ENCODE measurements at places on chromosomes 13 and 19.

GRCh38 chr13:64075543-64076271, 2660.1 kb upstream of the PCDH20 start:
- no peak for DNase-seq

GRCh38 chr13:68628994-68629393, 1398.9 kb upstream of the PCDH9 start:
- DNase-seq, result no peak

GRCh38 chr19:55585658-55586339, 5.2 kb upstream of the ZNF579 start:
- no peak for DNase-seq

DNA sequence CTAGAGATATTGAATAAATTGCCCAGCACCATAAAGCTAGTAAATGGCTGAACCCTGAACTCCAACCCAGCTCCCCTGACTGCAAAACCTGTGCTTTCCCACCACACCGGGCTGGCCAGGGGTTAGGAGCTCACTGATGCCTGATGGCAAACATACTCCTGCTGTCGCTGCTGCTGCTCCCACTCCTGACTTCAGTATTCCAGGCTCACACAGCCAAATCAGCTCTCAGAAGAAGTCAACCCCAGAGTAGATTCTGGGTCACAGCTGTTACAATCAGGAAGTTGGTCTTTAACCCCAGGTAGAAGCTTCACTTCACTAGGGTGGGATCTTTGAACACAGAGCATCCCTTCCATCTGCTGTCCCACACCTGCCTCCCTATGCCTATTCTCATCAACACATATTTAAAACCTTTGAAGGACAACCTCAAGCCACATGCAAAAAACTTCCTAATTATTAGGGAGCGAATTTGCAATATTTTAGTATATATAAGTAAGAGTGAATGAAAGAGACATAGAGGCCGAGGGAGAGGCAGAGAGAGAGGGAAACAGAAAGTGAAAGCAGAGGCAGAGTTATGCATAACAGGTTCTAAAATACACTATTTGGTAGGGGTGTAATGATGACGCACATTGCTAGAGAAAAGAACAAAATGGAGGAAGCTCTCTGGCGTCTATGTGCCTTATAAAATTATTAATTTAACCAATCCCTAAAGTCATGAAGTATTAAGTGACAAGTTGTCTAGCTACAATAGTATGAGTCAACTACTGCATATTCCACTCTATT, 99.4 kb upstream of the SERP2 start:
- no peak for DNase-seq

GRCh38 chr19:1590641-1591397, 1.8 kb downstream of the MBD3 start:
- DNase-seq, result no peak

DNA sequence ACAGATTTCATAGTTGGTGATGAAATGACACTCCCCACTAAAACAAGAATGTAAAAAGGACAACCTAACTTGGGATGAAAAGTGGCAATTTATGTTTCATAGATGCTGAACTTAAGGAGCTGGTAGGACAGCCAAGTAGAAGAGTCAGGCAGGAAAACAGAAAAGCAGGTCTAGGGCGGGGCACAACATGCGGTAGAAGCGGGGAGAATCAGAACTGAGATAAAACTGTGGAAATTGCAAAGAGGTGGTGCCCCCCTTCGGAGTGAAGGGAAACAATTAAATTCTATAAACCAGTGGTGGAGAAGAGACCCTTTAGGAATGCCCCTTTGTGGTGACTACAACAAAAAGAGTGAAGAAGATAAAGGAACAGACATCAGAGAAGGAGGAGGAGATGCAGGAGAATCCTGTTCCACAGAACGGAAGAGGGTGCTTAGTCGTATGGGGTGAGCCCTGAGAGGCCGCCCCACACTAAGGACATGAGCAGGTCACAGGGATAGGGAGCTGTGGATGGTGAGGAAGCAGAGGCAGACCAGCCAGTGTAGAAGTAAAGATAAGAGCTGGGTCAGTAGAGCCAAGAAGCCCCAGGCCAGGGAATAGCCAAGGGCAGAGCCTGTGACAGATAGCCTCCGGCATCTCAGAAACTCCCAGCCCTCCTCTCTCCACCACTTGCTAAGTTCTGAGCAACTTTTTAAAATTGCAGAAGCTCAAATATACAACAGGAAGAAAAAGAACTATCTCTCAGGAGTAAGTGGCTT, 100.3 kb upstream of the DOCK9 start:
- no peak for DNase-seq

DNA sequence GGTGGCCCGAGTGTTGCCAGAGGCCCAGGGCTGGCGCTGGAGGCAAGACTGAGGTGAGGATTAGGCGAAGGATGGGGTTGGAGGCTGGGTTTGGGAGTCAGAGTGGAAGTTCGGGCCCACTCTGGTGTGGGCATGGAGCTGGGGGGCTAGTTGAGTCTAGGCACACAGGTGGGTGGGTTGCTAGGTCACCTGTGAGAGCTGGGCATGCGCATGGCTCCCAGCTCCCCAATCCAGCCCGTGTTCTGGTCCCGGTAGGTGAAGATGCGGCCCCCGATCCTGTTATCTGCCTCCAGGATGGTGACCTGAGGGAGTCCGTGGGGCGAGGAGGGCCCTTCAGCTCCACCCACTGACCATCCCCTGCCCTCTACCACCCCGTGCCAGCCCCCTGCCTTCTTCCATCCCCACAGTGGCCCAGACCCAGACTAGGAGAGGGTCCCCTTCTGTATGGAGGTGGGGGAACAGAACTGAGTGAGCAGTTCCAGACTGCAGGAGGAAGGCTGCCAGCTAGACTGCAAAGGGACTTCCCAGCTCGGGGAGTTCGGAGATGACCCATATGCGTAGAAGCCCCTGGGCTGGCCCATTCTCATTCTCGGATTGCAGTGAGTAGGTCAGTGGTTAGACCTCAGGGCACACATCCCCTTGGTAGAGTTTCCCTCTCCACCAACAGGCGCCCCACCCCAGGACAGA, 1.7 kb downstream of the IL4I1 start:
- no peak for DNase-seq

DNA sequence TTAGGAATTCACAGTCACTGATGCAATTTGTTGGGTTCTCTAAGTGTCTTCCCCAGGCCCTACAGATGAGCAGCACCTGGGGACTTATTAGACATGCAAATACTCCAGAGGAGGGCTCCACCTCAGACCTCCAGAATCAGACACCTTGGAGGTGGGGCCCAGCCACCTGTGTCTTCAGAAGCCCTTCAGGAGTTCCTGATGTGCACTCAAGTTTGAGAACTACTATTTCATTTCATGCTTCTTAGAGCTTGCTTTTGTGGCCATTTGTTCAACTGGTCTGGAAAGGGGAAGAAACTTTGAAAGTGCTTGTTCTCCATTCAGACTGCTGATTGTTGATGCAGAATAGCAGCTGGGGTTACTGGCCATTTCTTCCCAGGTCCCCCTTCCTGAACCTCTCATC, 472.0 kb downstream of the COG6 start:
- DNase-seq, result no peak

DNA sequence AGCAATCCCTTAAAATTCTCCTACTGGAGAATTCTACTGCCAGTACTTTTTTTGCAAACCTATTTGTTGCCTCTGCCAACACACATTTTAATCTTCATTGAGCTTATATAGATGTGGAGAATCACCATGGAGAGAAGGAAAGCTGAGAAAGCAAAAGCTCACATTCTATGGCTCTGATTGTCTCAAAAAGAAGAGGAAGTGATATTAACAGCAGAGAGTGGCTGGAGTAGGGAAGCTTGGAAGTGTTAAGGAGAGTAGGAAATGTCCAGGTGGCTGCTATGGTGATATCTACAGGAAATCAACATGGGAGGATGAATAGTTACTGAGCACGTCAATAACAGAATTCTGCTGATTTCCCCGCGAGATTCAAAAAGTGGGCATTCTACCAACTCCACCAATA, 78.8 kb upstream of the TDRD3 start:
- DNase-seq, result no peak

GRCh38 chr13:113260996-113261395, 36.0 kb upstream of the LAMP1 start:
- DNase-seq, result no peak

DNA sequence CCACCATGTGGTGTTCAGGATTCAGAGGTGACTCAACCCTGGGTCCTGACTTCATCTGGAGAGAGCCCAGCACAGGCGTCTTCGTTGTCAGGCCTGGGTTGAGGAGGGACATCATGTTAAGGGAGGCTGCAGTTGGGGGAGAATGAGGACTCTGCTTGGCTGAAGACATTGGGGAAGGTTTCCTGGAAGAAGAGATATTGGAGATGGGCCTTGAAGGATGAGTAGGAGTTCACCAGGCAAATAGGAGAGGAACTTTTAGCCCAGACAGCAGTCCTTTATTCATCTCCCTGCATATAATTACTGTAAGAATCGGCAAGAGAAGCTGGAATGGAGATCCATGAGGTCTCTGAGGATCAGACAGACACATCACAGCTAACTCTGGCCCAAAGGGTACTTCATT, 38.9 kb downstream of the VAV1 start:
- DNase-seq, result no peak

DNA sequence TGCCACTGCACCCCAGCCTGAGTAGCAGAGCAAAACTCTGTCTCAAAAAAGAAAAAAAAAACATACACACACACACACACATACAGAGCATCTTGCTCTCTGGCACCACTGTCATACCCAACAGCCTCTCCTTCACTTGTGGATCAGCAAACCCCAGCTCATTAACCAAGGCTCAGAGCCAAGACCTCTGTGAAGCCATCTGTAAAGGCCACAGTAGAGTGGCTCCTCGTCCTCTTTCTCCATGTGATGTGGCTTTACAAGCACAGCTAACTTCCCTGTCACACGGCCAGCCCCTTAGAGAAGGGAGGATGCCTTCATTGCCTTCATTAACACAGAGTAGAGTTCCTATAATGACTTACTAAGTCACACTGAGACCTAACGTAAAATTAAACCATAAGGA, 62.7 kb upstream of the LSM14A start:
- DNase-seq, result no peak

- no peak for DNase-seq
Measured at GRCh38 chr19:11141937-11142527, 13.6 kb downstream of the SPC24 start.

- DNase-seq, result no peak
Measured at GRCh38 chr13:45464141-45464686, 525 bp upstream of the COG3 start.

DNA sequence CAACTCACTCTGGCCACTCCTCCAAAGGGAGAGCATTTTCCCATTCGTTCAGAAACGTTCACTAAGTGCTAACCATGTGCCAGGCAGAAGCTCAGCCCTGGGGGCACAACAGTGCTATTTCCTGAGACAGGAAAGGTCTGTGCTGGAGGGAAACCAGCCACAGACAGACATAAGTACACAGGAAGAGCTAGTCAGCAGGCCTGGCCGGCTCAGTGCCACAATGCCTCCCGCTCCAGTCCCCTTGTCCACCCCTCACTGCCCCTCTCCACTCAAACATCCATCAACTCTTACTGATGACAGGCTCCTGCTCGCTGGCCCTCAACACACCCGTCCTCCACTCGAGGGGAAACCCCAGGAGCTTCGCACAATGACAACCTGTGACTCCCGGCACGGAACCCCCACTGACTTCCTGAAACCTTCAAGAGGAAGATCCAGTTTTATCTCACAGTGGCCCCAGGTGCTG, 11.3 kb upstream of the PLA2G4C start:
- DNase-seq, result no peak

DNA sequence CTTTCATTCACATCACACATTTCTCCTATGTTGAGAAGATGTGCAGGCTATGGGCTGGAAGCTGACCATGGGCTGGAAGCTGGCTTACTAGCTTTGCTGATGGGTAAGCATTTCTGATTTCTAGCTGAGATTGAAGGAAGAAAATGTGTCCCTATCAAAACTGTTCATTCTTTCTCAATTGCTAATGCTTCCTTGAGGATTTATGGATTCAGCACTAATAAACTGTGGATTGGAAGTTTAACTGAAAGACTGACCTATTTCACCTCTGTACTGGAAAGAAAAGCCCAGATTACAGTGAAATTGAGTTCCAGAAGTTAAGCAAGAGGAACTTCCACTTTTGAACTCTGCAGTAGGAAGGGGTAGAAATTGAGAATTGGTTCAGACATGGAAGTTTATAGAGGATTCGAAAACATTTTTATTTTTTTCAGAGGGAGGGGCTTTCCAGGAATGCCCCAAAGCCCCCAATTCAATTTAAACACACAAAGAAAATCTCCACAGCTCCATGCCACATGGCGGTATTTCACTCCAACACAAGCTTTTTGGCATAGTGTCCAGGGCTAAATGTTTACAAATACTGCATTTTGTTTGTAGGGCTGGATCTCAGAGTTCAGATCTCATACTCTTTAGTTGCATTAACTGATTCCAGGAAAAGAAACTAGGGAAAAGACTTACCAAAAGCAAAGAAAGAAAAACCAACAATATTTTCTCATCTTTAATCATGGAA, 61.2 kb upstream of the ARGLU1 start:
- no peak for DNase-seq

GRCh38 chr19:38683393-38684077, 36.1 kb downstream of the ACTN4 start:
- DNase-seq, result peak; percentile 97

GRCh38 chr13:95457294-95457693, 95.2 kb upstream of the CLDN10 start:
- DNase-seq, result no peak

DNA sequence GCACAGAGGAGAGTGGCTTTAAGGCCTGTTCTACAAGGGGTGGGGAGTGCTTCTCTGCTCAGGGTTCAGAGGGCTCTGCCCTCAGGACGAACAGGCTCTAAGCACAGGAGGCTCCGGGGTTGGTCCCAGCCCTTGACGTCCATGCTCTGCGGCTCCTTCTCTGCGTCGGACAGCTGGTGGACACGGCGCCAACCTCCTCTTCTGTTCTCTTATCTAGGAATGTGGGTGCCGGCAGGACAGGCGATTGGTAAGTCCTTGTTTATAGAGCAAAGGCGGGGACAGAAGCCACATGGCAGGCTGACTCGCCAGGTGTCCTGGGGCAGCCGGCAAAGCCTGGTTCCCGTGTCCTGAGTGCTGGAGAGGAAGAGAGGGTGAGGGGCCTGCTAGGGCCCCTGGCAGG, 8.4 kb upstream of the RPS15 start:
- no peak for DNase-seq

DNA sequence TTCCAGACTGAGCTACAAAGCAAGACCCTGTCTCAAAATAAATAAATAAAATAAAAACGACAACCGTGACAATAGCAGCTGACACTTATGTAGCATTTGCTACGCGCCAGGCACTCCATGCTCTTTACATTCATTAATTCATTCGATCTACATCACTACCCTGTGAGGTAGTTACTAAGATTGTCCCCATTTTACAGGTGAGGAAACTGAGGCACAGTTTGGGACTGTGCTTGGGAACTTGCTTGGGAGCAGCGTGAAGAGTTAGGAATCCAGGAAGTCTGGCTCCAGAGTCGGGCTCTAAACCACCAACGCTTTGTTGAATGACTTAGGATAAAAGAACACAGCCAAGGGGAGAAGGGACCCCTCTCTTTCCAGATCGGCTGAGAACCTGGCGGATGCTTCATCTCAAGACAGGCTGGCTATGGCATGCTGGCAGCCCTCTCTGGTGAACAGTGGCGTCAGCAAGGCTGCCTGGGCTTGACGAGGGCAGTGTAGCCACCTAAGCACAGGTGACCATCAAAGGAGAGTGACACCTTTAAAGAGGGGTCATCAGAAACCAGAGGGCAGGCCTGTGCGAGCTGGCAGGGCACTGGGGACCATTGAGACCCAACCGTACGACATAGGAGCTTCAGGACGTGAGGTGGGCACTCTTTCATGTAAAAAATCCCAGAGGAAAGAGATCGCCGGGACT, 591 bp downstream of the DOHH start:
- no peak for DNase-seq

GRCh38 chr19:3420909-3421619, 54.7 kb downstream of the NFIC start:
- DNase-seq, result no peak

- DNase-seq, result no peak
Measured at GRCh38 chr19:46487802-46488445, 7.7 kb downstream of the PNMA8B start.

- peak; percentile 2 for DNase-seq
Measured at GRCh38 chr19:38514812-38515633, 81.5 kb downstream of the RYR1 start.

All from keratinocyte (primary cell).